ENCODE measurements at places on chromosomes 13 and 19.

GRCh38 chr13:79246578-79246949 is 159.5 kb downstream of the RBM26 start:
- no peak for DNase-seq

- DNase-seq = no peak
Measured at GRCh38 chr13:47564041-47564440, 437.0 kb downstream of the SUCLA2 start.

GRCh38 chr13:34719060-34719875 is 222.8 kb upstream of the NBEA start:
- no peak for DNase-seq

GRCh38 chr19:30119180-30119908 is 177.3 kb downstream of the URI1 start:
- no peak for DNase-seq

DNA sequence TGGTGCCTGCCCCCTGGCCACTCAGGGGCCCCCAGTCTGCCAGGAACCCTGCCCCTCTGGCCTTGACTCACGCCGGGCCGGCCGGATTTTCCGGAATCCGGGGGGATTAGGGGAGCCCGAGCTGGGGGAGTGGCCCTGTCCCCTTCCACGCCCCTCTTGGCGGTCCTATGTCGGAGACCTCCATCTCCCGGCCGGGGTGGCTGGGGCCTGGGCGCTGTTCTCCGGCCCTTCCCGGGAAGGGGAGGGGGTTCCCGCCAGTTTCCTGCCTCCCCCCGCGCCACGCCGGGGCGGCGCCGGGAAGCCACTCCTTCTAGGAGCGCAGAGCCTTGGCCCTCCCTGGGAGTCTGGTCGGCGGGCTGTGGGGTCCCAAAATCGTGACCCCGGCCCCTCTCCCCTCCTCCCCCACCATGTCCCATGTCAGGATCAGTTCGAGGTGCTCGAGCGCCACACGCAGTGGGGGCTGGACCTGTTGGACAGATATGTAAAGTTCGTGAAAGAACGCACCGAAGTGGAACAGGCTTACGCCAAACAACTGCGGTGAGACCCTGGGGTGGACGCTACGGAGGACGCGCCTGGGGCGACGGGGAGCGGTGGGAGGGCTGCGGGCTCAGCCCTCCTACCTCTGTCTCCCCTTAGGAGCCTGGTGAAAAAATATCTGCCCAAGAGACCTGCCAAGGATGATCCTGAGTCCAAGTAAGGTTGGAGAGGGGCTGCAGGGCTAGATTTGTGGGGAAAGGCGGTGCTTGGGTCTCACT is 1.3 kb downstream of the TRIP10 start:
- no peak for DNase-seq

DNA sequence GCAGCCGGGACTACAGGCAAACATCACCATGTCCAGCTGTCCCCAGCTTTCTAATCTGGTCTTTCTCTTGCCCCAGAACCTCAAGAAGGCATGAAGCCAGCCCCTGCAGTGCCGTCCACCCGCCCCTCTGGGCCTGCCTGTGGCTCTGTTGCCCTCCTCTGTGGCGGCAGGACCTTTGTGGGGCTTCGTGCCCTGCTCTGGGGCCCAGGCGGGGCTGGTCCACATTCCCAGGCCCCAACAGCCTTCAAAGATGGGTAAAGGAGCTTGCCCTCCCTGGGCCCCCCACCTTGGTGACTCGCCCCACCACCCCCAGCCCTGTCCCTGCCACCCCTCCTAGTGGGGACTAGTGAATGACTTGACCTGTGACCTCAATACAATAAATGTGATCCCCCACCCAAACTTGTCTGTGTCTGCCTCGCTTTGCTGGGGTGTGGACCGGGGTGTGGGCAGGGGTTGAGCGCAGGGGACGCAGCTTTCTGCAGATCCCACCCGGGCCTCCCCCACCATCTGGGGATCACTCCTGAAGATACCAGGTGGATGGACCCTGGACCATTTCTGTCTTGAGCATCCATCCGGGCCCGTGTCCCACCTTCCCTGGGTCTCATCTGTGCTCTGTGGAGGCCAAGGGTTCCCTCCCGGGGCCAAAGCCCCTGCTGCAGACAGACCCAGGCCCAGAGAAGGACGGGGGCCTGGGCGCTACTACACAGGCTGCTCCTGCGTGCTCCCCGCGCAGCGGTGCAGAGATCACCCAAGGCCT is 15.3 kb downstream of the PRKCSH start:
- no peak for DNase-seq

- DNase-seq = no peak
Measured at GRCh38 chr19:49512970-49513745, 697 bp downstream of the FCGRT start.

DNA sequence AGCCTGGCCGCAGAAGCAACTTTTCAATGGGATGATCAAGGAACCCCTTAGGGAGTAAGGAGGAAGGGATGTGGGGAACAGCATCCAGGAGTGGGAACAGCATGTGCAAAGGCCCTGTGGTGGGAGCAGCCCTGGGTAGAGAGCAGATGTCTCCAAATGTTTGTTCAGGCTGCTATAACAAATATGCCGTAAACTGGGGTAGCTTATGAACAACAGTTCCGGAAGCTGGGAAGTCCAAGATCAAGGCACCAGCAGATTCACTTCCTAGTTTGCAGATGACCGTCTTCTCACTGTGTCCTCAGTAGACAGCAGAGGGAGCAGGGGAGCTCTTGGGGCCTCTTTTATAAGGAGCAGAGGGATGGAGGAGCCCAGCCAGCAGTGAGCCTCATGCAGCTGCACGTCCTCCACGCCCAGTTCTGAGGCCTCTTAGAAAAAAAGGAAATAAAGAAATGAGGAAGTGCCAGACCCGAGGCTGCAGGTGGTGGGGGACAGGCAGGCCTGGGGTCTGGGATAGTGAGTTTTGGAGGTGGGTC is 4.2 kb upstream of the LRRC25 start:
- DNase-seq = no peak

DNA sequence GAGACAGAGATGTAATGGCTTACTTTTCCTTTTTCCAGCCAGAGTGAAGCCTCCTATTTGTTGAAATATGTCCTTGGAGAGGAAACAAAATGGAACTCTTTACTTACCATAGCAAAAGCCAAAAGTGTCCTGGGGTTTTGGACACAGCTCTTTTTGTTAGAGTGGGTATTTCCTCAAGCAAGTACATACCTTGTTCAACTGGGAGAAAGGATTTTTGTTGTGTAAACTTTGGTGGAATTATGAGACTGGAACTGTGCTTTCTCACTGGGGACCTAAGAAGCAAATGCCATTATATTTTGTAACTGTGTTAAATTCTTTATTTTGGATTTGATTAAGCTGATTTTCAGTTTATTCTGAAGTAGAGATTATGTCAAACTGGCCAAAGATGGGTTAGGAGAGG is 58.4 kb downstream of the CYSLTR2 start:
- no peak for DNase-seq
